ENCODE measurements at places on chromosomes 11 and 22.

GRCh38 chr22:28884747-28885350 lies 1.5 kb downstream of the ZNRF3 start:
- no peak for DNase-seq

- no peak for DNase-seq
These were observed 78.4 kb upstream of the TP53I11 start for GRCh38 chr11:45028911-45029682.

DNA sequence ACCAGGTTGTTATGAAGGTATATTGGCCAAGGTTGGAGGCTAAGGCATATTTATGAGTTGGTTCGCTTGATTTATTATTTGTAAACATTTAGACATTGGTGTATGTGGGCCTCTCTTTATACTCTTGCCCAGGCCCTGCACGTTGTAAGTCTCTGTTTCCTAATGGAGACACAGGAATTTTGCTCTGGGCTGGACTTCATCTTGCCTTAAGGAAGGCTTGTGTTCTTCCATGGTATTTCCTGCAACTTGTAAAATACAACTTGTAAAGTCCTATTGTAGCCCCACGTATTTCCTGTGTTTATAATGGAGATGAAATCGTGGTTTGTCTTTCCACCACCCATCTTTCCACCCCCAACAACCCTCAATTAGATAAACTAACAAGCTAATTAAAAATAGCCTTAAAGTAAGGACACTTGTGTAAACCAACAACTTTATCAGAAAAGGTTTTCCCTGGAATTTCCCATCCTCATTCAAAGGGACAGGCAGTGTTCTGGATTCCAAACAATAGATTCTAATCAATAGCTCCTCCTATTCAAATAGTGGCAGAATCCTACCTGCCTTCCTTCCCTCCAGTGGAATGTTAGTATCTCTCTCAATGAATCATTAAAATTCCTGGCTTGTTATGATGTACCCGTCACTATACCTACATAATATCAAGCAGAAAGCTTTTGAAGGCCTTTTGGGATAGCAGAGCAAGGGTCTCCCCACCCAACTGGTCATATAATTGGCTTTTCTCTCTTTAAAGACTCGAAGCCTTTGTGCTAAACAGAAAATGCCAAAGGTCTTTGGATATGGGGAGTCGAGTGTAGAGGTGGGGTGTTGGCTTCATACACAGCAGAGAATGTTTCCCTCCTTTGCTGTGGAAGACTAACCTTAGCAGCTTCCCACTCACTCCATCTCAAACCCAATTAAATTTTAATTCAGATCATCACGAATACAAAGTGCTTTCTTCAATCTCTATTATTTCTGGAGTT lies 77.1 kb downstream of the UBASH3B start:
- DNase-seq = no peak

DNA sequence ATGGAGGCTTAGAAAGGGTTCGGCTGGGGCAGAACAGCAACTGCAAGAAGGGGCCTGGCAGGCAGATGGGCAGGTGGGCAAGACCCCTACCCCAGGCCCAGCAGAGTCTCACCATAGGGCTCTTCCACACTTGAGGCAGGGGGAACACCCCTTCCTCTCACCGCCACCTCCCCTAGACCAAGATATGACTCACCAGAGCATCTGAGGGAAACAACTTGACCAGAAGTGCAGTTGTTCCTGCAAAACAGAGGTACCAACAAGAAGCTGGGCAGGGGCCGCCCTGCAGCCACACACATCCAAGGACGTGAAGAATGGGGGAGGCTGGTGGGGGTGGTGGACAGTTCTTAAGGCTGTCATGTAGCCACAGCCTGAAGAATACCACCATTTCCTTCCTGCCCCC lies 10.9 kb downstream of the TMPRSS5 start:
- DNase-seq = no peak

GRCh38 chr11:72026090-72026489 lies 27.4 kb downstream of the IL18BP start:
- DNase-seq = no peak

GRCh38 chr11:107683061-107683460 lies 28.8 kb downstream of the SLN start:
- DNase-seq = no peak

DNA sequence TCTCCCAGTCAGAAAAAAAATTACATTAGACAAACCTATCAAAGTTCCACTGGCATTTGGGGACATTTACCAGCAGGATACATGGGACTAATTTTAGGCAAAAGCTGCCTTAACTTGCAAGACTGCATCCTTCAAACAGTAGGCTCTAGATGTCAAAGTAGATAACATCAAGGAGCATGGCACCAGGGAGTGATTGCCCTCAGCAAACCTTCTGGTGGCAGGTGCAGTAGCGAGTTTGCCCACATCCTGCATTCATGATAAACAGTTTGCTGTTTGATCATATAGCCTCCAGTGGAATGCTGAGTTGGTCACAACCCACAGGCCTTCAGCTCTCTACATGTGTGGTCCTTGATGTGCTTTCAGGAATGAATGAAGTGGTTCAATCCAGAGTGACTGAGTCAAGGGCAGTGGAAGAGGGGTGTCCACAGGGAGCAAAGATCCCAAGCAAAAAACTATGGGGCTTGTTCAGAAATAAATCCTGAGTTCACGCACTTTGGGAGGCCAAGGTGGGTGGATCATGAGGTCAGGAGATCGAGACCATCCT lies 12.0 kb downstream of the SCGB1D2 start:
- DNase-seq = no peak

DNA sequence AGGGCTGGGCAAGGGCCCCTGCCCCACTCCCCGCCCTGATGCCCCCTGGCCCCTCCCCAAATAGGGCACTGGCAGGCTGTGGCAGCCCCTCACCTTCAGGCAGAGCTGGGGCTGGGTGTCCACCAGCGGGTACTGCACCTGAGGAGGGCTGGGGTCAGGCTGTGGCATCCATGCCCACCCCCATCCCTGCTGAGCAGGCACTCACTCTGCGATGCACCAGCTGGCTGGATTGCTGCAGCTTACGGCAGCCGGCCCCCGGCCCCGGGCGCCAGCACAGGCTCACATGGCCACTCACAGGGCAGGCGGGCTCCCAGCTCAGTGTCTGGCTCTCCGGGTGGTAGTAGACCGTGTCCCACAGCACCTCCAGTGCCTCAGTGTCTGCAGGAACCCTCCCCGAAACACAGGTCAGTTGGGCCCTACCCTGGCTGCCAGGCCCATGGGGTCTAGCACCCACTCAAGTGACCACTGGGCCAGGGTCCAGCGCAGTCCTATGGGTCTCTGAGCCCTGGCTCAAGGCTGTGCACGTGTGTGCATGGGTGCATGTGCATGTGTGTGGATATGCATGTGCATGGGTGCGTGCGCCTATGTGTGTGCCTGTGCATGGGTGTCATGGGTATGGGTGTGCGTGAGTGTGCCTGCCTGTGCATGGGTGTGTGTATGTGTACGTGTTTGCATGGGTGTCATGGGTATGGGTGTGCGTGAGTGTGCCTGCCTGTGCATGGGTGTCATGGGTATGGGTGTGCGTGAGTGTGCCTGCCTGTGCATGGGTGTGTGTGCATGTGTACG lies 14.4 kb downstream of the IL17REL start:
- no peak for DNase-seq

- DNase-seq = no peak
These were observed 102.1 kb downstream of the FCHSD2 start for GRCh38 chr11:73040046-73040445.

- DNase-seq = no peak
These were observed 846.2 kb downstream of the BRD1 start for GRCh38 chr22:48981371-48982061.

GRCh38 chr11:91630916-91631673 lies 593.5 kb upstream of the FAT3 start:
- no peak for DNase-seq

- DNase-seq = no peak
These were observed 98.5 kb downstream of the TMEM135 start for GRCh38 chr11:87136236-87136635.

GRCh38 chr11:117361432-117361831 lies 33.8 kb downstream of the CEP164 start:
- no peak for DNase-seq

DNA sequence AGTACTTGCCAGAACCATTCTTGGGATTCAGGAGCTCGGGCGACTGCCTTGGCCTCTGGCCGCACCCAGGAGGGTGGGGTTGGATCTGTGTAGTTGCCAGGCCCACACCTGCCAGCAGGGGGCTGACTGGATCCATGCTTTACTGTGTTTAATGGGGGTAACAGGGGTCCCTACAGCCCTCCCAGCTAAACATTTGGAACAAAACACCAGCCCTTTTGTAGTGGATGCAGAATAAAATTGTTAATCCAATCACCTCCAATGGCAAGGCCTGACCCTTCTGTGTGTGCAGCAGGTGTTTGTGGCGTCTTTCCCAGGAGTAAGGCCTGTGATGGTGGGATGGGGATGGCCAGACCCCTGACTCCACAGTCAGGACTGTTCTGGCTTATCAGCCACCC lies 22.5 kb downstream of the SUN2 start:
- no peak for DNase-seq

- DNase-seq = peak; percentile 46
These were observed 120.1 kb upstream of the SLC5A12 start for GRCh38 chr11:26841818-26842473.

GRCh38 chr11:65204143-65204542 lies 22.4 kb downstream of the CAPN1 start:
- no peak for DNase-seq

DNA sequence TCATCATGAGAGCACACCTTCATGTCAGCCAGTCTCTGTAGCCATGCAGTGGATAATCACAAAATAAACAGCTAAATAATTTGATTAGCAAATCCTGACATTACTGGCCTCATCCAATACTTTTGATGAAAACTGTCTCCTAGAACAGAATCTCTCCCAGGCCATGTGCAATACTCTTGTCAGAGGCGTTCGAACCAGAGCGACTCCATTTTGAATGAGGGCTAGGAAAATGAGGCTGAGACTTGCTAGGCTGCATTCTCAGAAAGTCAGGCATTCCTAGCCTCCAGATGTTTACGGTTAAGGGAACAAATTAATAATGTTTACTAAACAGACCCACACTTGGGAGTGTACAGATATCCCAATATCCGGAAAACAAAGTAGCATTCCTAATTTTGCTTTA lies 69.9 kb downstream of the FAM168A start:
- DNase-seq = no peak

DNA sequence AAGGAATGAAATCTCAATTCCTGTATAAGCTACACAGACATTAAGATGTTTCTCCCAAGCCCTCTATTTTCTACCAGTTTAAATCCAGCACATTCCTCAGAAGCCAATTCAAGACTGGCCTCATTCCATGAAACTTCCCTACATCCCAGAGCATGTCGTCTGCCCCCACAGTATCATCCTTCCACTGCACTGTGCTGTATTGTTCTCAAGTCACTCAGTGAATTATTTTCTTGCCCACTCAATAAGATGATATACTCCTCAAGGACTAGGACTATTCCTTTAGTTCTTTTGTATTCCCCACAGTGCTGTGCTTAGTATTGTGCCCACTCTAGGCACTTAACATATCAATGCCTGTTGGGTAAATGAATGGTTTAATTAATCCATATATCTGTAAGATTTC lies 203.1 kb upstream of the BLID start:
- no peak for DNase-seq

Measured in amniotic stem cell (primary cell).